Activated T-helper 1 cell treated with Interleukin-2 at 50 U/mL for 16 hours (primary cell): ENCODE measurements at places on chromosomes 13 and 19.

- peak; percentile 31 for DNase-seq
Measured at GRCh38 chr19:4803736-4804695, 12.5 kb downstream of the FEM1A start.

DNA sequence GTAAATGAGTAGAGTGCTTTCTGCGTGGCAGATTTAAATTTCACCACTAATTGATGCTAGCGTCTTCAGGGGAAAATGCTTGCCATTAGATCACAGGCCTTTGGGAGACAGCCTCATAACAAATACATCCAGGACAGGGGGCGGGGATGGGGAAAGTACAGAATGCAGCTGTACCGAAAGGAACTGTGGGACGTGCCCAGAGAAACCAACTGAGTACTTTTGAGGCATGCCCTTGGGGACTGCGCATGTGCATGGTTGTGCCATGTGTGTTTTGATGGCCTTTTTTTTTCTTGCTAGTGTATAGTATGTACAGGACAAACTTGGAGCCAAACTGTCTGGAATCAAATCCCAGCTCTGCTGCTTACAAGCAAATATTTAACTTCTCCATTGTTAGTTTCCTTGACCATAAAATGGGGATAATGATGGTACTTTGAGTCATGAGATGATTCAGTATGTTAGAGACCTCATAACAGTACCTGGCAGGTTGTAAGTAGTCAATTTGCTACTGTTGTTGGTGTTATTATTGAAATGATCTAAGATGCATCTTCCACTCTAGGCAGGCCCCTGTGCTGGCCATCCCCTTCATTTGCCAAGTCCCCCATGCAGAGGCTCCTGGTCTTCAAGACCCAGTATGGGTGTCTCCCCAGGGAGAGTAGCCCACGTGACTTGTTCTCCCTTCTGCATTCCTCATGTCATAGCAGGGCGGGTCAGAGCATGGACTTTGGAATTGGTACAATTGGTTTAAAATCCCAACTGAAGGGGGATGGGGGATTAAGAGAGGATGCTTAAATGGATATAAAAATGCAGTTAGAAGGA is 68.3 kb upstream of the NPAS1 start:
- DNase-seq: no peak

DNA sequence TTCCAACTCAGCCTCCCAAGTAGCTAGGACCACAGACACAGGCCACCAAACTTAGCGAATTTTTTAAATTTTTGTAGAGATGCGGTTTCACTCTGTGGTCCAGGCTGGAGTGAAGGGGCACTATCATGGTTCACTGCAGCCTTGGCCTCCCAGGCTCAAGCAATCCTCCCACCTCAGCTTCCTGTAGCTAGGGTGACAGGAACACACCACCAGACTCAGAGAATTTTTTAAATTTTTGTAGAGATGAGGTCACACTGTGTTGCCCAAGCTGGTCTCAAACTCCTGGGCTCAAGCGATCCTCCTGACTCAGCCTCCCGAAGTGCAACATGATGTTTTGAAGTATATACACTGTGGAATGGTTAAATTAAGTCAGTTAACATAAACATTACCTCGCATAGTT is 263.6 kb downstream of the OXGR1 start:
- DNase-seq: no peak

- no peak for DNase-seq
Measured at GRCh38 chr13:106987427-106987785, 419.5 kb upstream of the ARGLU1 start.

DNA sequence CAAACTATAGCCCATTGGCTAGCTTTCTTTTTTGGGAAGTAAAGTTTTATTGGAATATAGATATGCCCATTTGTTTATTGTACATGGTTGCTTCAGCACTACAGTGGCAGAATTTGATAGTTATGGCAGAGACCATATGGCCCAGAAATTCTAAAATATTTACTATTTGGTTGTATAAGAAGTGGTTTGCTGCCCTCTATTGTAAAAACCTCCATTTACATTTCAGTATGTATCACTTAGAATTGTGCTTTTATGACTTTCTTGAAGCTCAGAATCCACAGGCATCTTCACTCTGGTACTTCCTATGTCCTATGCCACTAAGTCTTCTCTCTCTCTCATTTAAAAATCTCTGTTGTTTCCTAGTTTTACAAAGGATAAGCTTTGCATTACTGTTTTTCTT is 37.7 kb downstream of the DLEU7 start:
- no peak for DNase-seq

- DNase-seq: no peak
Measured at GRCh38 chr19:6248844-6249243, 30.9 kb downstream of the MLLT1 start.

GRCh38 chr19:3981736-3982681 is 3.3 kb downstream of the EEF2 start:
- DNase-seq: no peak

- DNase-seq: no peak
Measured at GRCh38 chr13:94317063-94317491, 162.4 kb downstream of the DCT start.

DNA sequence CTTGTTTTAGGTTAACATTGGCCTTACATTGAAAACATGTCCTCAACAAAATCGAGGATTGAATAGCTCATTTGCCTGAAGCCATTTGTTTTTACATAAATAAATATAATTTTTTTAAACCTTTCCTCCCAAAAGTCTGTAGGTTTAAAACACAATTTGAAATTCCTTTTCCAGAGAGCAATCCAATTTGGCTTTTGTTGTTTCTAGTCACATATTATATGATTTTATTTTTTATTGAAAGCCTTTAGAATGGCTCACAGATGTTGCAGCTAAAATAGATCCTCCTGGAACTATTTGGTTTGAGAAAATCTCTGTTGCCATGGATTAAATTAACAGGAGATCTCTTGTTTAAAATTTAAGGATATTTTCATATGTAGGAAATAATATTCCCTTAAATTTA is 512.6 kb downstream of the KLF5 start:
- no peak for DNase-seq

- no peak for DNase-seq
Measured at GRCh38 chr19:37654118-37654517, 1.1 kb downstream of the ZFP30 start.

DNA sequence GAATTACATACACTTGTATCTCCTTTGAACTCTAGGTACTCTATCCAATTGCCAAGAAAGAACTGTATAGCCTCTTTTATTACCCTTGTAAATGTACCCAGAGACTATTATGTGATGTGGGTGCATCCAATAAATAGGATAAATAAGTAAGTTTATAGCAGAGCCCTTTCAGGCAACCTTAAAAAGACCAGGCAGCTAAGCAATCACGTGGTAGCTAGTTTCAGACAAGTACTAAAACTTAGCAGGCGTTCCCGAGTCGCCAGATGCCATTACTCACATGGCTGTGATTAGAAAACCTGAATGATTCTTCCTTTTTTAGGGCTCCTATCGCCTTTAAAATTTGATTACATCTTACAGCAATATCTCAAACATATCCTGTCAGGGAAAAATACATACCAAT is 1303.0 kb downstream of the EFNB2 start:
- DNase-seq: no peak

DNA sequence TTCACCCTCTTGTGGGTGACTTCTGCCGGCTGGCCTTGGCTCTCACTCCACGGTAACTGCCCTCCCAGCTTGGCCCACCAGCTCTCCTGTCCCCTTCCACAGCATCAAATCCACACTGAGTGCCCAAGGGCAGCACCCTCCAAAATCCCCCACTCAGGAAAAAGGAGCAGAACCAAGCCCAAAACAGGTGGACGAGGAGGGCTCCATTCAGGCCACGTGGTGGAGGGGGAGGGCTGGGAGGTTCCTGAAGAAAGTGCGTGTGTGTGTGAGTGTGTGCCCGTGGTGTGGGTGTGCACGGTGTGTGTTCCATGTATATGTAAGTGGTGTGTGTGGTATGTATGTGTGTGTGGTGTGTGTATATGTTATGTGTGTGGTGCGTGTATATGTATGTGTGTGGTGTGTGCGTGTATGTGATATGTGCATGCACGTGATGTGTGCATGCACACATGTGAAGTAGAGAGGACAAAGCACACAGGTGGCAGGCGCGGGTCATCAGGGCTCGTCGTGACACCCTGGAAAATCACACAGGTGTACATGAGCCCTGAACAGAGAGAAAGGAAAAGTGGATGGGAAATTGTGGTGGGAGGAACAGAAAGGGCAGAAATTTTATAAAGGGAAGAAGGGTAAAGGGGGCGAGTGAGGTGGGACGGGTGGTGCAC is 76.9 kb downstream of the COL4A1 start:
- no peak for DNase-seq

DNA sequence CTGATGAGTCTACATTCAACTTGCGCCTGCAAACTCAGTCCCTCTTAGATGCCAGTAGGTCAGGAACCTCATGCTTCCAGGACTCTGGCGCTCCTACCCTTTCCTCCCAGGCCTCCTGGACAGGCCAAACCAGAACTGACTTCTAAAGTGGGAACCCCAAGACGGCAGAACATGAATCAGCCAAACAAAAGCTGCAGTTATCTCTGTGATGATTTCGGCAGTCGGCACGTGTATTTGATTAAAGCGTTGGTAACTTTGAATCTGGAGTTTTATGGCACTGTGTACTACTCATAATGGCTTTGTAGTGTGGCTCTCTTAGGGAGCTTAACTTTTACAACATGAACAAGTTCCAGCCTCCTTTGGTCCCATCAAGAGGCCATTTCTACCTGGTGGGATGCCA is 13.7 kb downstream of the ACTN4 start:
- DNase-seq: no peak

- no peak for DNase-seq
Measured at GRCh38 chr19:44575116-44575700, 38.2 kb upstream of the IGSF23 start.
